Bone marrow (tissue), 2 donors: ENCODE measurements at places on chromosomes 2 and 18.

- no peak for DNase-seq
These were observed 695.1 kb downstream of the PLCL1 start for GRCh38 chr2:198499539-198499938.

DNA sequence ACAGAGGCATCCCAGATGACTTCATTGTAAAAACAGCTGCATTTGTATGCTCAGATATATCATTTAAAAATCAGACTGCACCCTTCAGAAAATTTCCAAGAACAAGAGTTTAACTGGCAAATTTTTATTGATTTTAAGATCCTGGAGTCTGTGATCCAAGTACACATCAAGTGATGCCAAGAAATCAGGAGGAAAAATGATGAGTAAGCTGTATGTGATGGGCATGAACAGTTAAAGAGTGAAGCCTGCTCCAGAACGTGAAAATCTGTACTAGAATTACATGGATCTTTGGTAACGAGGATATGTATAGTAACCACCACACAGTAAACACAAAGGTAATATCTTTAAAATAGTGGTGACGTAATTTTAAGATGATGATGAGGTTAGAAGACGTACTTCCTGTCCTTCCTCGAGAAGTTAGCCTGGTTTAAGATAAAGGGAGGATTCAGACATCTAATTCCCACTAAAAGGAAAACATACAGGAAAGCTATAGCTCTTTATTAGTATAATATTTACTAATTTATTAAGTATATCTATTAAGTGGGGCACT, 1374.3 kb upstream of the DDX18 start:
- DNase-seq, result no peak

DNA sequence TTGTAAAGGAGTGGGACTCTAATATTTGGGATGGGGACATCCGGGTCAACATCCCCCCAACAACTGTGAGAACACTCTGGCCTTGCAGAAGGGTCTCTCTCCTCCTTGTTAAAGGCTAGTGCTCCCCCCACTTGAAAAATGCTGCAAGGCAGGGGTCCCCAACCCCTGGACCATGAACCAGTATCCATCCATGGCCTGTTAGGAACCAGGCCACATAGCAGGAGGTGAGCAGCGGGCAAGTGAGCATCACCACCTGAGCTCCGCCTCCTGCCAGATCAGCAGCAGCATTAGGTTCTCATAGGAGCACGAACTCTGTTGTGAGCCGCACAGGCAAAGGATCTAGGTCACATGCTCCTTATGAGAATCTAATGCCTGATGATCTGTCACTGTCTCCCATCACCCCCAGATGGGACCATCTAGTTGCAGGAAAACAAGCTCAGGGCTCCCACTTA, 243.9 kb upstream of the ID2 start:
- no peak for DNase-seq

DNA sequence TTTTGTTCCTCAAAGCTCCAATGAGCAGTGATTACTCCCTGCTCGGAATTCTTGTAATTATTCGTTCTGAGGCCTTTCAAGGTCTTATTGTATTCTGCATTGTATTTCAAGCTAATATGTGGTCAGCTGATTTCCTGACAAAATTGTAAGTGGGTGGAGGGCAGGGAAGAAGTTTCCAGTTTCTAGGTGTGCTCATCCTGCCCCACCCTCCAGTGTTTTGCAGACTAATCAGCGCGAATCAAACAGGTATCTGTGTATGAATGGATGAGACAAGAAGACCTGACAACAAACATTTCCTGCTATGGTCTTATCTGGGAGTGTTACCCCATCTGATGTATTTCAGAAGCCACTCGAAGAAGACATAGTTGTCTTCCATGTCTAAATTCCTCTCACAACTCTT, 35.3 kb downstream of the MYCN start:
- no peak for DNase-seq
